GM10248 (cell line): ENCODE measurements at places on chromosomes 3 and 15.

DNA sequence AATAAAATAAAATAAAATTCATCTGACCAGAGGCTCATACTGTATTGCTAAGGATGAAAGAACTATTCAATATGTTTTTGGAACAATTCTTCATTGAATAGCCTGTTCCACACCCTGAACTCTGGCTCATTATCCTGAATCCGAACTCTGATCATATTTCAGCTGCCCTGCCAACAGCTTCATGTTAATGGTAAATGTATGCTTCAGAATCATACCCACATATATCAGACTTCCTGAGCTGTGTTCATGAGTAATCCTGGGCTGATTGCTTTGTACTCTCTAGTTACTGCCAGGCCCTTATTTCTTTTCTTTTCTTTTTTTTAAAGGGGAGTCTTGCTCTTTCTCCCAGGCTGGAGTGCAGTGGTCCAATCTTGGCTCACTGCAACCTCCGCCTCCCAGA lies 11.8 kb downstream of the INO80 start:
- DNase-seq, result no peak

- no peak for DNase-seq
Observed at GRCh38 chr3:1235526-1236120, 142.8 kb downstream of the CNTN6 start.

- no peak for DNase-seq
Observed at GRCh38 chr15:39629906-39630305, 49.0 kb downstream of the THBS1 start.

DNA sequence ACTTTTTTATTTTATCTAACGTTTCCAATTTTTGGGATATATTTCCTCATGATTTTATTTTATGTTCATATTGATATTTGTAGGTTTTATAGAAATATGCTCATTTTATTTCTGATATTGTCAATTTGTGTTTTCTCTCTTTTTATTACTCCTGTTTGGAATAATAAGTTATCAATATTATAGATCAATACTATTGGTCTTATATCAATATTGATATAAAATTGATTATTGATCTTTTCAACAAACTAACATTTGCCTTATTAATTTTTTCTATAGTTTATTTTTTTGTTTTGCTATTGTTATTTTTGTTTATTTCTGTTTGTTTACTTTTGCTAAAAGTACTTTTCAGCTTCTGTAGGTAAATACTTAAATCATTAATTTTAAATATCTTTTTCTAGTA lies 90.8 kb upstream of the CNTN6 start:
- no peak for DNase-seq
